GM23338 (cell line): ENCODE measurements at places on chromosomes 3 and 15. TPM values are rescaled to one million over a fixed set of nuclear protein-coding genes. Genes with fewer than 3 reads are reported as not detected.

Gene GATM
- total RNA-seq = 17.5 and 21.6 TPM in 2 replicates

Gene LAMB2
- 106 and 154 TPM in 2 replicates for total RNA-seq

Gene RPUSD3
- total RNA-seq = 73.4 and 82.8 TPM in 2 replicates

Gene APOD
- total RNA-seq = not detected in 2 replicates

Gene SCG5
- 48.1 and 49.2 TPM in 2 replicates for total RNA-seq

Gene ACOX2
- 0.31 and 1.1 TPM in 2 replicates for total RNA-seq

Gene TF
- 0.76 and 2.9 TPM in 2 replicates for total RNA-seq

DNA sequence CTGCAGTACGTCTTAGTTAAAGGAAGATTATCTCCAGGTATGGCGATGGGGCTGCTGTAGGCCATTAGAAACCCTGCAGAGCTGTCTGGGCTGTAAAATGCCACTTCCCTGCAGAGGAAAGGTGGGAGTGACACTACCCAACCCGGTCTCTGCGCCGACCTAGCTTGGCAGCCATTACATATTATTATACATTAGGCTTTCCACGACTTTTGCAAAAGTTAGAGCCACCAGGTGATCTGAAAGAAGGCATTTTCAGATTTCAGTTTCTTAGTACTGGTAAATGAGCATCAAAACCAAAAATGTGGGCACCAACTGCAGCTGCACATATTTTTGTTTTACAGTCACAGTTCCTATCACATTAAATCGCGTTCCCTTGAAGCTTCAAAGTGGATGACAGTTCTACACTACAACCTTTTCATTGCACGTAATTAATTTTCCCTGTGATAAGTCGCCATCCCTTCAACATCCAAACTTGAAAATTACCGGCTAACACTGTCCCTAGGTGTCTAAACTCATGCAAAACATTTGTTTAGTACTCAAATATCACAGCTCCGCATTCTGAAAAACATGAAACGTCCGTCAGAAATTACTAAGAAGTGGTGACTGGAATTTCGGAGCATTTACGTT, 81.4 kb upstream of the CHD2 start:
- H3K27ac ChIP-seq = no peak overlapping the region
- peak overlapping the region; percentile 46; the same call in 1 of the 2 replicates for H3K4me3 ChIP-seq
- peaks cover 12% of the 10 kb centered on the region; the same call in 1 of the 2 replicates for H3K27me3 ChIP-seq
- no peaks in the 10 kb centered on the region for H3K36me3 ChIP-seq
- no peak for DNase-seq

DNA sequence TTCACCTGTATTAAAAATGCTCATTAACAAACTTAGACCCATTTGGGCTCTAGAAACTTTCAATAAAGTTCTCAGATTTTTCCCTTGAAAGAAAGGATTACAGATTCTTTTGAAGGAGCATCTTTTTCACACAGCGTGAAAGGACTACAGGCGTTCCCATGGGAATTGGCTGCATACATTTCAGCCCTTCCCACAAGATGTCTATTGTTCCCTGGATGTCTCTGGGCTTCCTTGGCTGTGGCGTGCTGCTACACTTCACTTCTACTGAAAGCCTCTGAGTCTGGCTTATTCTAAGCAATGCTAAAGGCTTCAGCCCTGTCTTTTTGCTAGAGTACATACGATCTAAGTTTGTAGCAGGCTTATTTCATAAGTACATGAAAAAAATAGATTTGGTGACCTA, 1.4 kb downstream of the VEPH1 start:
- H3K27ac ChIP-seq = no peak overlapping the region
- H3K36me3 ChIP-seq = no peaks in the 10 kb centered on the region
- DNase-seq = peak; percentile 76
- no peak overlapping the region for H3K4me3 ChIP-seq
- H3K27me3 ChIP-seq = no peaks in the 10 kb centered on the region

DNA sequence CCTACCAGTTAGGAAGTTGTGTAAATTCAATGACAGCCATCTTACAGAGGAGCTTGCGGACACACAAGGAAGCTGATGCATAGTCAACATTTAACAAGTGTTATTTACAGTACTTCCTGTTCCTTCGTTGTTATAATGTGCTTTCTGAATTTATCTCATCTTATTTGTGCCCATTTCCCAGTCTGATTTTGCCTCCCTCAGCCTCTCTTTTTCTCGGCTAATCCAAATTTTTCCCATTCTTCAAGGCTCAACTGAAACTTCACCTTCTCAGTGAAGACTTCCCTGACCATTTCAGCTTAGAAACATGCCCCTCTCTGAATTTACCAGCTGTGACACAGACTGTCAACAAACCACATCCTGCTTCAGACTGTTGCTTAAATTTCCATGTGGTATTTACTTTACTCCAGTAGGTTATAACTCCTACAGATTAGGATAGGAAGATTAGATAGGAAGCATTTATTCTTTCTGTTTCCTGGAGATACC, 55.7 kb upstream of the CP start:
- DNase-seq = no peak
- peaks cover 3% of the 10 kb centered on the region for H3K4me1 ChIP-seq
- H3K36me3 ChIP-seq = no peaks in the 10 kb centered on the region

DNA sequence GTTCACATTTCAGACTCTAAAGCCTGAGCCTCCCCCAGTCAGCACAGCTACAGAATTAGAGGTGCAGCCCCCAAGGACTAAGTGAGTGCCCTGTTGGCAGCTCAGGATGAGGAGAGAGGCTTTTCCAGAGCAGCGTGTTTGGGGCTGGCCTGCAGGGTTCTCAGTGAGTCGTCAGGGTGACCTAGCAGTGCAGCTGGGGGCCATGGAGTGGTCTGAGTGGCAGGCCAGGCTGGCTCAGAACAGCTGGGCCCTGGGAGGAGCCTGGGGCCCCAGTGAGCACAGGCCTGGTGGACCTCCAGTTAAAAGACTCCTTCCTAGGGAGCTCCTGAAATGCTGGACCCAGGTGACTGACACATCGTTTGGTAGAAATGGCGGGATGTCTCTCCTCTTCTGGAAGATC, 108.3 kb downstream of the SLC49A4 start:
- no peak overlapping the region for H3K27ac ChIP-seq
- no peaks in the 10 kb centered on the region for H3K4me1 ChIP-seq
- H3K27me3 ChIP-seq = no peaks in the 10 kb centered on the region
- peak; percentile 59 for DNase-seq
- no peaks in the 10 kb centered on the region for H3K36me3 ChIP-seq

GRCh38 chr3:13536832-13537231, 12.1 kb upstream of the FBLN2 start:
- peaks cover 9% of the 10 kb centered on the region; the same call in 1 of the 2 replicates for H3K4me1 ChIP-seq
- H3K4me3 ChIP-seq = no peak overlapping the region
- peak; percentile 42 for DNase-seq
- no peak overlapping the region for H3K27ac ChIP-seq
- no peaks in the 10 kb centered on the region for H3K27me3 ChIP-seq
- peaks cover 1% of the 10 kb centered on the region; the same call in 1 of the 2 replicates for H3K36me3 ChIP-seq

DNA sequence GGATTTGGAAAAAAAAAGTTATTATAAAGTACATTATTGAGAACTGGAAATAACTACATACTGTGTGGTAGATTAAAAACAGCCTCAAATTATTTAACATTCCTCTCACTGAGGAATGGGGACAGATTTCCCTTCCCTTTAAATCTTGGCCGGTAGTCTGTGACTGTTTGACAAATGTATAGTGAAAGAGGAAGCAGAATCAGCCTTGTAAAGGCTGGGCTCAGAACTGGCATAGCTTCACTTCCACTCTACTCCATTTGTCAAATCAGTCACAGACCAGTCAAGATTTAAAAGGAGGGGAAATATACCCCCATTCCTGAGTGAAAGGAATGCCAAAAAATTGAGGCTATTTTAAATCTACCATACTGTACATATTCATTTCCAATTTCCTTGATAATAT, 18.2 kb upstream of the B4GALT4 start:
- no peak for DNase-seq
- H3K36me3 ChIP-seq = no peaks in the 10 kb centered on the region
- peaks cover 51% of the 10 kb centered on the region for H3K4me1 ChIP-seq
- H3K4me3 ChIP-seq = no peak overlapping the region
- no peaks in the 10 kb centered on the region for H3K27me3 ChIP-seq
- H3K27ac ChIP-seq = no peak overlapping the region

DNA sequence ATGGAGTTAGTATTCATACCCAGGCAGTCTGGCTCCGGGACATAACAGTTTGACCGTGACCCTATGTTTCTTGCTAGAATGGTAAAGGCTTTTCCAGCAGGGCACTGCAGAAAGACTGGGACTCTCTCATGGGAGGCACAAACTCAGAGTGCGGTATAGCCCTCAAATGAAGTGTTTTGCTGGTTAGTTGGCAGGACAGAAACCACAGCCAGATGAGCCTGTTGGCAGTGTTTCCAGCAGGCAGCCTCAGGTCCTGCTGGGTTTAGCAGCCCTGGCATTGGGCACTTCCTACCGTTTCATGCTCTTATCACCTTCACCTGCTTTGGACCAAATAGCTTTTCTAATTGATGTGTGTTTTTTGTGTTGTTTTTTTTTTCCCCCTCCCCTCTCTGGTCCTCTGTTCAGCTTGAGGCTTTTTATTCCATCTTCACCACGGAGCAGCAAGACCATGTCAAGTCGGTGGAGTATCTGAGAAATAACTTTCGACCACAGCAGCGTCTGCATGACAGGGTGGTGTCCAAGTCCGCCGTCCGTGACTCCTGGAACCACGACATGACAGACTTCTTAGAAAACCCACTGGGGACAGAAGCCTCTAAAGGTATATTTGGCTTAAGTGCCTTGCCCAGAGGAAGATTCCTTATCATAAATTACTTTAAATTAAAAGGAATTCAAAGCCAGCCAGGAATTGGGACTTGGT, 205.6 kb downstream of the FEZF2 start:
- no peak for DNase-seq
- H3K27me3 ChIP-seq = no peaks in the 10 kb centered on the region
- H3K4me3 ChIP-seq = no peak overlapping the region
- H3K36me3 ChIP-seq = no peaks in the 10 kb centered on the region
- no peak overlapping the region for H3K27ac ChIP-seq

DNA sequence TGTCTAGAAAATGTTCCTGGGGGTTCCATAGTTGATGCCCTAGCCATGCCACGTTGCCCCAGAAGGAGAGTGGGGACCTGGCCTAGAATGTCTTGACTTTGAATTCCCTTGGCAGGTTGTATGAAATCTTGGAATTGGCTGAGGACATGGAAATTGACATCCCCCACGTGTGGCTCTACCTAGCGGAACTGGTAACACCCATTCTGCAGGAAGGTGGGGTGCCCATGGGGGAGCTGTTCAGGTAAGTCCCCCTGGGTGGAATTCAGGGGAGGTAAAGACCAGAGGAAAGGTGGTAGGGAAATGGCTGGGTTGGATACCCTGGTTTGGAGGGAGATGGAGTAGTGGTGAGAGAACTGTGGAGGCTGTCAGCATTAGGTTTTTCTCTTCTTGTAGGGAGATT, 8.9 kb upstream of the FAM131A start:
- H3K4me3 ChIP-seq = no peak overlapping the region
- H3K36me3 ChIP-seq = peaks cover 90% of the 10 kb centered on the region
- no peak for DNase-seq
- H3K4me1 ChIP-seq = no peaks in the 10 kb centered on the region
- H3K27ac ChIP-seq = no peak overlapping the region

DNA sequence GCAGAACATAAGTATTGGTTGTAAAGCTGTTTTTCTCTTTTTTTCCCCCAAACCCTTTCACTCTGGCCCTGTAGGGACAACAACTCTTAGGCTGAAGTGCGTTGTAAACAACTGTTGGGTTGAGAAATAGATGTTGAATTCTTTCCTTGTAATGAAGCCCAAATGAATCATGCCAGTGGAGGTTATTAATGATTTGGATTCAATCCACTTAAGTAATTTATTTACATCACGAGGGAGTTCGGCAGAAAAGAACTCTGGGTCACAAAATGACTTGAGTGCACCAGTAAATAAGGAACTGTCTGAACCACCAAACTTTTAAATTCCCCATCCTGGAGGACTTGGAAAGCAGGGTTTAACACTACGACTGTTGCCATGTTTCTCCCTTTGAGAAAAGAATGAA, 218.9 kb downstream of the PDZRN3 start:
- no peaks in the 10 kb centered on the region for H3K27me3 ChIP-seq
- no peak for DNase-seq
- H3K4me1 ChIP-seq = peaks cover 14% of the 10 kb centered on the region
- peaks cover 3% of the 10 kb centered on the region; the same call in 1 of the 2 replicates for H3K36me3 ChIP-seq

DNA sequence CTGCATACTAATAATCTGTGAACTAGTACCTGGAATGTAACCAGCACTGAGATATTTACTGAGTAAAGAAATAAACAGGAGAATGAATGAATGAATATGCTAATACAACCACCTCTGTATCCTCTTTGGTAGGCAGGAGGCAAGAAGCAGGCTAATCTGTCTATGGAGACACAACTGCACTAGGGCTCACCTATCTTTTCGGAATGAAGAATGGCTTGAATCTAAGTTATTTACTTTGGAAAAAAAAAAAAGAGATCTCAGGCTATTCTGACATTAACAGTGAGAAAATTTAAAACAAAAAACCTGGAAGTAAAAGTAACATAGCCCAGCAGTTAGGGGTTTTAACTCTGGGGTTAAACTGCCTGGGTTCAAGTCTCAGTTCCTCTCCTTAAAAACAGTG, 174.2 kb downstream of the FOXP1 start:
- H3K4me1 ChIP-seq = no peaks in the 10 kb centered on the region; the same call in 1 of the 2 replicates
- no peak for DNase-seq
- H3K27me3 ChIP-seq = no peaks in the 10 kb centered on the region
- H3K4me3 ChIP-seq = no peak overlapping the region
- no peaks in the 10 kb centered on the region for H3K36me3 ChIP-seq

GRCh38 chr3:144235489-144235888, 263.9 kb downstream of the DIPK2A start:
- no peaks in the 10 kb centered on the region for H3K4me1 ChIP-seq
- H3K27ac ChIP-seq = no peak overlapping the region
- H3K4me3 ChIP-seq = no peak overlapping the region
- no peak for DNase-seq

DNA sequence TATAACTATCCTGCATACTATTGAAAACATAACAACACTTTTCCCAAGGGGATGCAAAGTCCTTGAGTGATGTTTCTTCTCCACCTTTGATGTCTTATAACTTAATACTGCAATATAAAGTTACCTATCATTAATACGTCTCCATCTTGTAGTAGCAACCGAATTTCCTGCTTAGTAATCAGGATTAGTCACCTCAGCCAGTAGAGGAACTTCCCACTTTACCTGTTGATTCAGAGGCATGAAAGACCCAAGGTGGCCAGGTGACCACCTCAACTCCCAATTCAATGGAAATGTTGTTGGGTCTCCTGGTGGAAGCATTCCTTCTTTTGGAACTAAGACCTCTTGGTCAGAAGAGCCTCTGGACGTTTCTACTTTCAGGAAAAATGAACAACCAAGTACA, 3.5 kb upstream of the TMCC1 start:
- no peak overlapping the region for H3K27ac ChIP-seq
- peaks cover 9% of the 10 kb centered on the region for H3K4me1 ChIP-seq
- H3K36me3 ChIP-seq = no peaks in the 10 kb centered on the region
- DNase-seq = no peak
- no peaks in the 10 kb centered on the region for H3K27me3 ChIP-seq
